ENCODE measurements at places on chromosomes 3 and 15. TPM values are rescaled to one million over a fixed set of nuclear protein-coding genes. Genes with fewer than 3 reads are reported as not detected.

DNA sequence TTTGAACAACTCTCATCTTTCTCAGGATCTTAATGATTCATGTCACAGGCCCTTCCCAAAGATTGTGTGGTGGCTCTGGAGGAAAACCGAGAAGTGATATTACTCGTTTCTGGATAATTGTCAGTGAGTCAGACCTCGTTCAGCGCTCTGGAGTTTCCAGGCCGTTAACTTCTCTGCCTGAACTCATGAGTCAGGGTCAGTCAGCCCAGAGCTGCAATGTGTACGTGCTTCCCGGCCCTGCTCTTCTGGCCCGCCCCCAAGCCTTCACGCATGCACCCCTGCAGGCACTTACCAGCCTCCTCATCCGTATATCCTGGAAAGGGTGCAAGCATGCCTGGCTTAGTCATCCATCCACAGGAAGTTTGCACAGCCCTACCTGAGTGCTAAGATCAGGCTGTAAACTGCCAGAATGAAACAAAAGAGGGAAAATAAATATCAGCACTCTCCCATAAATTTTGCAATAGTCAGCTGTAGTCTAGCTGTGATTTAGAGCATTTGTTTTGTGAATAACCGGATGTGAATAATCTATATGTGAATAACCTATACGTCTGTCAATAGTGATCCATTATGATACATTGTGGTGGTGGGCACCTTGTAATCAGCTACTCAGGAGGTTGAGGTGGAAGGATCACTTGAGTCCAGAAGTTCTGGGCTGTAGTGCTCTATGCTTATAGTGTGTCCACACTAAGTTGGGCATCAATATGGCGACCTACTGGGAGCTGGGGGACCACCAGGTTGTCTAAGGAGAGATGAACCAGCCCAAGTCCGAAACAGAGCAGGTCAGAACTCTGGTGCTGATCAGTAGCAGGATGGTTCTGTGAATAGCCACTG lies 35.3 kb upstream of the SEMA4B start:
- H3K27me3 ChIP-seq = no peaks in the 10 kb centered on the region
- H3K4me3 ChIP-seq = no peak overlapping the region
- no peaks in the 10 kb centered on the region for H3K36me3 ChIP-seq
- peak; percentile 82 for DNase-seq
- H3K4me1 ChIP-seq = peaks cover 14% of the 10 kb centered on the region

The GHSR gene
- polyA plus RNA-seq = not detected

The GPR149 gene
- polyA plus RNA-seq = not detected

DNA sequence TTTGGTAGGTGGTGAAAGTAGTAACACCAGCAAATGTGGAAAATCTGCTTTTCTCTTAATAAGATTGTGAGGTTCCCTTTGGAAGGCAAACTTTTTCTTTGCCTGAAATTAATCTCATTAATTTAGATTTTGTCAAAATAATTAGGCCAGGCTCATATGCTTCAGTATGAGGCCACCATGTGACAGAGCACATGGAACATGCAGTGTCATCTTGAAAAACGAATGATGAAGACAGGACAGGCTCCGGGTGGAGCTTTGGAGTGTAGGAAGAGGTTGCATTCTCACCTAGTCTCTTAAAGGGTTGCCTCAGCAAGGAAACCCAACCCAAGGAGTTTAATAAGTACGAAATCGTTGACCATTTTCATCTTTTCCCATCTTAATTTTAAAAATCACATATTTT lies 18.6 kb upstream of the LZTFL1 start:
- no peak for DNase-seq
- no peaks in the 10 kb centered on the region for H3K4me1 ChIP-seq
- no peak overlapping the region for H3K4me3 ChIP-seq
- no peaks in the 10 kb centered on the region for H3K27me3 ChIP-seq

GRCh38 chr3:56522374-56522773 lies 34.6 kb upstream of the CCDC66 start:
- H3K36me3 ChIP-seq = no peaks in the 10 kb centered on the region
- no peak overlapping the region for H3K4me3 ChIP-seq
- H3K4me1 ChIP-seq = no peaks in the 10 kb centered on the region
- no peak overlapping the region for H3K27ac ChIP-seq
- DNase-seq = no peak

- no peak overlapping the region for H3K4me3 ChIP-seq
- no peak for DNase-seq
- H3K27me3 ChIP-seq = peaks cover 8% of the 10 kb centered on the region
- H3K4me1 ChIP-seq = no peaks in the 10 kb centered on the region
- H3K36me3 ChIP-seq = no peaks in the 10 kb centered on the region
These were observed 67.6 kb downstream of the SLC6A11 start for GRCh38 chr3:10883478-10884234.

The SERINC4 gene
- 0.61 TPM for polyA plus RNA-seq

The CACNA1D gene
- 1.2 TPM for polyA plus RNA-seq

- H3K27ac ChIP-seq = peak overlapping the region; percentile 77
- peaks cover 93% of the 10 kb centered on the region for H3K4me1 ChIP-seq
- no peak overlapping the region for H3K4me3 ChIP-seq
These were observed 58.3 kb downstream of the LRIG1 start for GRCh38 chr3:66442254-66443117.

The RNU5B-1 gene
- not detected for polyA plus RNA-seq

The ACP3 gene
- polyA plus RNA-seq = 1.8 TPM

DNA sequence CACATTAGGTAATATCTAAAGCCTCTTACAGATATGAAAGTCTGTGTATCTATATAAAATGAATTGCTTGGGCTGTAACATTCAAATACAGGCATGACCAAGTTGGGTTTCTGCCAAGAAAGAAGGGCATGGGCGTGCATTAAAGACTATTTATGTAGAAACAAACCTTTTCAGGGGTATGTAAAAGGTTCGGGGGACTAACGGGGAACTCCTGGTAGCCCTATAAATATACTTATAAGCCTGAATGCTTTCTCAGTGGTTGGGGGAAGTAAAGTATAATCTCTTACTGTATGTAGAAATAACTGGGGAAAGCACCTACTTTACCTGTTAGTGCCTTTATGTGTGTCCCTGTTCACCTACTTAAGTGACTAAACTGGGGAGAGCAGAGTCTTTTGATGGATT lies 154.5 kb upstream of the TBL1XR1 start:
- H3K27ac ChIP-seq = peak overlapping the region; percentile 61
- H3K4me1 ChIP-seq = no peaks in the 10 kb centered on the region
- no peaks in the 10 kb centered on the region for H3K27me3 ChIP-seq
- no peaks in the 10 kb centered on the region for H3K36me3 ChIP-seq

The FRMD5 gene
- polyA plus RNA-seq = 0.60 TPM

- H3K4me3 ChIP-seq = no peak overlapping the region
- H3K4me1 ChIP-seq = no peaks in the 10 kb centered on the region
- no peak overlapping the region for H3K27ac ChIP-seq
- no peaks in the 10 kb centered on the region for H3K36me3 ChIP-seq
- no peaks in the 10 kb centered on the region for H3K27me3 ChIP-seq
These were observed 167.5 kb upstream of the TOPAZ1 start for GRCh38 chr3:44074181-44074580.

GRCh38 chr3:197942956-197943556 lies 6.9 kb upstream of the RPL35A start:
- H3K36me3 ChIP-seq = no peaks in the 10 kb centered on the region
- H3K27ac ChIP-seq = no peak overlapping the region
- no peaks in the 10 kb centered on the region for H3K4me1 ChIP-seq
- DNase-seq = no peak

GRCh38 chr3:110749006-110749405 lies 322.6 kb upstream of the NECTIN3 start:
- H3K27me3 ChIP-seq = no peaks in the 10 kb centered on the region
- H3K36me3 ChIP-seq = no peaks in the 10 kb centered on the region
- H3K27ac ChIP-seq = no peak overlapping the region
- no peak for DNase-seq

DNA sequence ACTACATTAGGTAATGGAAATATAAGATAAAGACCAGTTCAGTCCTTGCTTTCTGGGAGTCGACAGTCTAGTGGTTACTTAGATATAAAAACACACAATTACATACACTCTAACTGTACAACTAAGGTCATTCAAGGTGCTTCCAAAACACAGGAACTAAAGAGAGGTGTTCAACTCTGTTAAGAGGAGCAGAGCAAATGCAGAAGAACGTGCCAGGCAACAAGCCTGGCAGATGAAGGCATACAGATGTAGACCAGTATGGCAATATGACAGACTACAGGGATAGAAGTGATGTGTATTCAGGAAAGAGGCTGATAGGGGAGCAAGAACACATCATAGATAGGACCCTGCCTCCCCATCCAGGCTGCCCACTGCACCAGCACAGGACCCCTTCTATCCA lies 78.3 kb downstream of the CBLB start:
- no peak overlapping the region for H3K27ac ChIP-seq
- DNase-seq = no peak
- no peaks in the 10 kb centered on the region for H3K36me3 ChIP-seq
- H3K27me3 ChIP-seq = no peaks in the 10 kb centered on the region
- H3K4me3 ChIP-seq = no peak overlapping the region

DNA sequence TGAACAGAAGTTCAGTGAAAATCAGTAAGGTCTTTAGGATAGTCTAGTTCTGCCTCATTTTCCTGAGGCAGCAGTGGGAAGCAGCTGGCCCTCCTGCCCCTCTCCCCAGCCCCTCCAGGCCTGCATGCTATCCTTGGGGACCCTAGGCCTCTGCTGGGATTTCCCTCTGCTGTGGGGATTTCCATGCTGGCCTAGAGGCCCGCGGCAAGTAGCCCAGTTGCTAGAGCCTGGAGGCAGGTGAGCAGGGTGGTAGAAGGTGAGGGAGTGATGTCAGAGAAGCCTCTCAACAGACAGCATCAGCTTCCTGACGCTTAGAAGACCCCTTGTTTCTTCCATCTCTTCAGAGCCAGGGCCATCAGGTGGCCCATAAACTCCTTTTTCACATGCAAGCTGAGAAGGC lies 305.8 kb upstream of the THBS1 start:
- no peak overlapping the region for H3K27ac ChIP-seq
- peaks cover 8% of the 10 kb centered on the region for H3K4me1 ChIP-seq
- H3K36me3 ChIP-seq = no peaks in the 10 kb centered on the region
- no peak overlapping the region for H3K4me3 ChIP-seq

DNA sequence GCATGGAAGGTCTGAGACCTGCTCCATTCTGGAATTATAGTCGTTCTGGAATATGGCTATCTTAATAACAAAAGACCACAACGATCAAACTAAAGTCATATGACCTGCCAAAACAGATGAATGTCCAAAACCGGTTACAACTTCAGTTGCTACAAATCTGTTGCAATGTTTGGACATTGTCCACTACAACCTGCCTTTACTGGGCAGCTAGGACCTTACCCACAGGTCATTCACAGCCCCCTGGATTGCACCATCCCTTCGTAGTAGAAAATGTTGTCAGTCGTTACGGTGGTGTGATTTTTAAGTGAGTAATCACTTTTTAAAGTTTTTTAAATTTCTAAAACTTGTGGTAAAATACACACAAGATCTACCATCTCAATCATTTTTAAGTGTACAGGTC lies 22.5 kb upstream of the SRGAP3 start:
- no peaks in the 10 kb centered on the region for H3K36me3 ChIP-seq
- no peak for DNase-seq

DNA sequence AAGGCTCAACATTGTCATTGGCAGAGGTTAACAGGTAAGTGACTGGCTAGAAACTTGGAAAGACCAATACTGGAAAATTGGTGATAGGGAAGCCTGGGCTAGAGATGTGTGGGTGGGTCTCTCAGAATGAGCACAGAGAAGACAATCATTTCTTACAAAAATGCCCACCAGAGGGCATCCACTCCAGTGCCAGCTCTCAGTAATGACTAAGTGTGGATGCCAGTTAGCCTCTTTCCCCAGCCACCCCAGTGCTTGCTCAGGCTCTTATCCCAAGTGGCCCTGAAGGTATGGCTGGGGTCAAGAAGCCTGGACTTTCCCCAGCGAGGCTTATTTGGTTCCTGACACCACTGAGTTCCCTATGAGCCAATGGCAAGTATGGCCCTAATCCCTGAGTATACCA lies 115.9 kb upstream of the ST8SIA2 start:
- no peak overlapping the region for H3K4me3 ChIP-seq
- no peaks in the 10 kb centered on the region for H3K4me1 ChIP-seq
- no peaks in the 10 kb centered on the region for H3K27me3 ChIP-seq
- H3K27ac ChIP-seq = no peak overlapping the region
- H3K36me3 ChIP-seq = no peaks in the 10 kb centered on the region

The IL16 gene
- 52.8 TPM for polyA plus RNA-seq

DNA sequence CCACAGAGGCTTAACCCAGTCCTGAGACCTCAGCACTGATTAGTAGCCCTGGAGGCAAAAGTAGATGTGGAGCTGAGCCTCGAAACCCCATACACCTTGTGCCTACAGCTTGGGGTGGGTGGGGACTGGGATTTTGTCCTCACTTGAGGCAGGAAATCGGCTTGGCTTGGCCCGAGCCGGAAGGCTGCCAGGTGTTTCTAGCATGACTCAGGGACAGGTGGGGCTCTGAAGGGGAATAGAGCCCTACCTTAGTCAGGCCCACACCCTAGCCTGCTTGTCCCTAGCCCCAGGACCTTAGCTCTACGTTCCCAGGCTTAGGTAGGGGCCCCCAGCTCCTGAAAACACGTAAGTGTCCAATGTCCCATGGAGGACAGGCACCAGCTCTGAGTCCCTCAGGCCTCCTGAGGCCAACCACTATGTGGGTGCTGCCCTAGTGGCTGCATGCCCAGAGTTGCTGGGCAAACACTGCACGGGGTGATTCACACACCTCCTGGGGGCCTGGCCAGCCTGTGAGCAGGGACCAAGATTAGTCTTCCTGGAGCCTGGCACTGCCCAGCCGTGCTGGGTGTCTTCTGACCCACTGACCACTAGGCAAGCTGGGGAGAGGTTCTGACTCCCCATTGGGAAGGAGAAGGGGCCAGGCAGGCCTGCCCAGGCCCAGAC lies 3.1 kb downstream of the MST1R start:
- peak overlapping the region; percentile 27 for H3K27ac ChIP-seq
- no peak for DNase-seq
- no peak overlapping the region for H3K4me3 ChIP-seq

DNA sequence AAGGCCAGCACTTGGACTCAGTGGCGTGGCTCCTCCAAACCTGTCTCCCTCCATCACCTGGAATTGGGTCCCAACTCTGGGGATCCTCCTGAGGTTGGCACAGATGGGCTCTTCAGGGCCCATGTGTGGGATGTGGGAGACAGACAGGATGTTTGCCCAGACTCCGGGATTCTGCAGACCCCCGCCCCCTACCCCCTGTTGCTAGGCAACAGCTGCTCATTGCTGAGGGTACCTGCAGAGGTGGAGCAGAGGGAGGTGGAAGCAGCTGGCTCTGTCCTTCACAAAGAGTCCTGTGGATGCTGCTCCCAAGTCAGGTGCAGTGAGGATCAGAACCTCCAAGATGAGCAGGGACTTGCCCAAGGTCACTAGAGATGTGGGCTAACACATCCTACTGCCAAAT lies 40.0 kb upstream of the SLC6A1 start:
- H3K36me3 ChIP-seq = no peaks in the 10 kb centered on the region
- H3K27me3 ChIP-seq = no peaks in the 10 kb centered on the region
- H3K4me3 ChIP-seq = no peak overlapping the region
- no peak overlapping the region for H3K27ac ChIP-seq
- no peaks in the 10 kb centered on the region for H3K4me1 ChIP-seq

DNA sequence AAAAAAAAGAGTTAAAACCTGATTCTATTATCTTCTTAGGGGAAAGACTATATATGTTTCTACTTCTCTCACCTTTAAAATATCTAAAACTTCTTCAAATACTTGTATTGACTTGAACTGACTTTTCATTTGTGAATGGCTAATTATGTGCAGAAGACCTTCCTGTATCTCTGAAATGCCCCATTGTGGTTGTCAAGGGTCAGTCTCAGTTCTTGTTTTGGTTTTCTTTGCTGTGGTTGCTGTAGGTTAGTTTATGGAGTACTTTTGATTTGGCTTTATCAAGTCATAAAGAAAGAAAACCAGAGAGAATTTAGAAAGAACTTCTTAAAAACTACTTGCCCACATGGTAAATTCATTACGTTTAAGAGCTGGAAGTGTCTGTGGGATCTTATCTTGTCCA lies 345.3 kb upstream of the POU1F1 start:
- no peaks in the 10 kb centered on the region for H3K4me1 ChIP-seq
- H3K36me3 ChIP-seq = no peaks in the 10 kb centered on the region
- no peak overlapping the region for H3K27ac ChIP-seq
- no peaks in the 10 kb centered on the region for H3K27me3 ChIP-seq
